ENCODE measurements at places on chromosomes 6 and 20.

GRCh38 chr6:118876198-118876597 lies 17.8 kb upstream of the ASF1A start:
- no peak for DNase-seq

- DNase-seq: no peak
Observed at GRCh38 chr6:145116591-145117178, 618.6 kb downstream of the EPM2A start.

DNA sequence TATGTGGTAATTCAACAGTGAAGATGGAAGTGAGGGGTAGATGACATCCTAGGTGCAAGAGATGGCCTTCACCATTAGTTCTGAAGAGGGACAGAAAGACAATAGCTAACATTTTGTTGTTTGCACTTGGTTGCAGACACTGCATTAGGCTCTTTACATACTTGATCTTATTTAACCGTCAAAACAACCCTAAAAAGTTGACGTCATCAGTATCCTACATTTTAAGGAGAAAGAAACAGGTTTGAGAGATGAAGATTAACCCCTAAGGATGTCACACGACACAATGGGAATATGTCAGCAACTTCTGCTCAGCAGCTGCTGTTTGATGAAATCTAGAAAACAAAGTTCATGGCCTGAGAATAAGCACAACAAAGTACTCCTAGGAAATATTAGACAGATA lies 72.6 kb upstream of the MC3R start:
- no peak for DNase-seq

DNA sequence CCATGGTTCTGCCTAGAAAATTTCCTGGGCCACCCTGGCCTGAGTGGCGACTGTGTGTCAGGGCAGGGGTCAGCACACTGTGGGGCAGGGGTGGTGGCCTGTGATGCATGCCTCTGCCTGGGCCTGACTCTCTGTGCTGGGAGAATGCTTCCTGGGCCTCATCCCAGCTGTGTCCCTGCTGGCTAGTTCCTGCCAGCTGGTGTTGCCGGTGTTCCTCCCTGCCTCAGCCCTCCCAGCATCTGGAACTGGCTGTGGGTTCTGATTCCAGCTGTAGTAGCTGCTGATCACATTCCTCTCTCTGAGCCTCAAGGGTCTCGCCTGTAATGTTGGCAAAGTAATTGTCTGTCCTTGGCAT lies 101.5 kb downstream of the SYCP2 start:
- no peak for DNase-seq

DNA sequence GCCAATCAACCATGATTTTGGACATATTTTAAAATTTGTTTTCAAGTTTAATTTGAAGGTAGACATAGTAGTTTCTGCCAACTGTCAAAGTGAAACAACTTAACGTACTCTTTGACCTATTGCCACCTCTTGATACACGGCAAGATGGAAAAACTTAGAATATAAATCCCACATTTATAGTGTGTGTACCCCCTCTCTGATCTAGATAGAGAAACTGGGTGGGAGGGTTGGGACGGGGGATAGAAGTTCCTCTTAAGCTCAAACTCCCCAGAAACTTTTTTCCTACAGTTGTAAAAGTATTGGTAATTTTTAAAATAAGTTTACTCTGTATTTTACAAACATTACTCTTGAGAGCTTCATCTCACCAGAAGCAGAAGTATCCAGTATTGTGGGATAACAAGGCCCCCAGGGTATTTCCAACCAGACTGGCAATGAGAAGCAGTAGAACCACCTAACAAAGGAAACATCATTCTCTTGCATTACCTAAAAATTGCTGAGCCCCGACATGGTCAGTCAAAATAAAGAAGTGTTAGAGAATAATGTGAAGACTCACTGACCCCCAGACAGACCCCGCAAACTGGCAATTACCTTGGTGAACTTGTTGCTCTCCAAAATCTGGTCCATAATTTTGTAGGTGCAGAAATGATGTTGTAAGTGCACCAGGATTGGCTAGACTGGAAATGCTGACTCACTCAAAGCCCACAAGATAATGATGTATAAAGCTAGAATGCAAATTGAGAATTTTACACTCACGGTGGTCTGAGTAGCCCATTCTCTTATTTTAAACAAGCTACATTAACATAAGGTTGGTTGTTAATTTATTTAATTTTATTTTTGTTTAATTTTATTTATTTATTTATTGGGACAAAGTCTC lies 74.7 kb upstream of the TNFAIP3 start:
- DNase-seq: no peak

DNA sequence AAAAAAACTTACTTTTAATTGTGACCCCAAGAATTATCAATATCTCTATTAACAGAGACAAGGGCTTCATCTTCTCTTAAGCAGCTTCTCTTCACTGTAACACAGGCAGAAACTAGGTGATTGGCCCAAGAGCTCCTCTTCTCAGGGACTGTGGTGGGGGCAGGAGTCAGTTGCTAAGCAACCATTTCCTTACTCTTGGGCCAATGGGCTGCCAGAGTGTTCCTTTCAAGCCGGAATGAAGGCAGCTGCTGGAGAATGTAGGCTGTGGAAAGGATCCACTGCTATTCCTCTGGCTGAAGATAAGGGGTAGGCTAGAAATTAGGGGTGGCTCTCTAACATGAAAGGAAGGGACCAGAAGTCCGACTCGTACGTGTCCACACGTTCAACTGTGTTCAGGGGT lies at the start of gene SEL1L2:
Gene SEL1L2 (minus strand): TSS at position 150 of the 400 bp plus-strand sequence. CDS start 80 bp downstream, at position 70.
- DNase-seq: no peak

GRCh38 chr6:147081076-147081609 lies 123.1 kb upstream of the STXBP5 start:
- no peak for DNase-seq

- DNase-seq: no peak
Observed at GRCh38 chr6:33590531-33591198, 10.6 kb upstream of the BAK1 start.

- no peak for DNase-seq
Observed at GRCh38 chr6:39926668-39927067, 7.6 kb downstream of the MOCS1 start.

- no peak for DNase-seq
Observed at GRCh38 chr6:93319304-93319703, 100.1 kb downstream of the EPHA7 start.

GRCh38 chr20:431012-431904 lies 23.2 kb downstream of the RBCK1 start:
- DNase-seq: no peak
